ENCODE measurements at places on chromosomes 2 and 18. TPM values are rescaled to one million over a fixed set of nuclear protein-coding genes. Genes with fewer than 3 reads are reported as not detected.

SLC39A6 gene
- 31.5 TPM for total RNA-seq

- no peak overlapping the region for H3K4me3 ChIP-seq
- H3K36me3 ChIP-seq: no peaks in the 10 kb centered on the region
- H3K27ac ChIP-seq: no peak overlapping the region
- no peaks in the 10 kb centered on the region for H3K27me3 ChIP-seq
- DNase-seq: no peak
- peaks cover 5% of the 10 kb centered on the region for H3K4me1 ChIP-seq
Observed at GRCh38 chr2:172957734-172958133, 117.9 kb upstream of the MAP3K20 start.

GRCh38 chr2:186889101-186889879, 40.3 kb upstream of the ZSWIM2 start:
- no peak for DNase-seq
- no peak overlapping the region for H3K27ac ChIP-seq
- no peak overlapping the region for H3K4me3 ChIP-seq
- no peaks in the 10 kb centered on the region for H3K27me3 ChIP-seq

- no peak overlapping the region for H3K4me3 ChIP-seq
- H3K4me1 ChIP-seq: no peaks in the 10 kb centered on the region
- peaks cover 95% of the 10 kb centered on the region for H3K36me3 ChIP-seq
- H3K27me3 ChIP-seq: no peaks in the 10 kb centered on the region
Observed at GRCh38 chr2:189466656-189467055, 25.4 kb downstream of the WDR75 start.

DNA sequence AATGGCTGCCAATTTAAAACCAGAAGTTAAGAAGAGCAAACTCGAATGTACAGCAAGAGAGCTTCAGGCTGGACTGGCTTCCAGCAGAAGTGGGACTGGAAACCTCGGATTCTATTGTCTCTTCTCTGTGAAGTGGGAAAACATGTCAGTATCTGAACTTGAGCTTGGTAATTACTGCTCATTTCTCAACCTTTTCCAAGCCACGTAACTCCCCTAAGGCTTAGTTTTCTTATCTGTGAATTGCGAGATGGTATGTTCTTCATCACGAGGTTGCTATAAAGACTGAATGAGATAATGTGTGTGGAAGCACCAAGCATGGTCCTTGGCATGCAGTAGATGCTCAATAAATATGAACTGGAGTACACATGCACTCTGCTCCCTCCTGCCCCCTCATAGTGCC, 259.4 kb upstream of the SPRED2 start:
- H3K36me3 ChIP-seq: no peaks in the 10 kb centered on the region
- no peak for DNase-seq
- no peak overlapping the region for H3K4me3 ChIP-seq
- H3K27me3 ChIP-seq: no peaks in the 10 kb centered on the region
- H3K27ac ChIP-seq: no peak overlapping the region

DNA sequence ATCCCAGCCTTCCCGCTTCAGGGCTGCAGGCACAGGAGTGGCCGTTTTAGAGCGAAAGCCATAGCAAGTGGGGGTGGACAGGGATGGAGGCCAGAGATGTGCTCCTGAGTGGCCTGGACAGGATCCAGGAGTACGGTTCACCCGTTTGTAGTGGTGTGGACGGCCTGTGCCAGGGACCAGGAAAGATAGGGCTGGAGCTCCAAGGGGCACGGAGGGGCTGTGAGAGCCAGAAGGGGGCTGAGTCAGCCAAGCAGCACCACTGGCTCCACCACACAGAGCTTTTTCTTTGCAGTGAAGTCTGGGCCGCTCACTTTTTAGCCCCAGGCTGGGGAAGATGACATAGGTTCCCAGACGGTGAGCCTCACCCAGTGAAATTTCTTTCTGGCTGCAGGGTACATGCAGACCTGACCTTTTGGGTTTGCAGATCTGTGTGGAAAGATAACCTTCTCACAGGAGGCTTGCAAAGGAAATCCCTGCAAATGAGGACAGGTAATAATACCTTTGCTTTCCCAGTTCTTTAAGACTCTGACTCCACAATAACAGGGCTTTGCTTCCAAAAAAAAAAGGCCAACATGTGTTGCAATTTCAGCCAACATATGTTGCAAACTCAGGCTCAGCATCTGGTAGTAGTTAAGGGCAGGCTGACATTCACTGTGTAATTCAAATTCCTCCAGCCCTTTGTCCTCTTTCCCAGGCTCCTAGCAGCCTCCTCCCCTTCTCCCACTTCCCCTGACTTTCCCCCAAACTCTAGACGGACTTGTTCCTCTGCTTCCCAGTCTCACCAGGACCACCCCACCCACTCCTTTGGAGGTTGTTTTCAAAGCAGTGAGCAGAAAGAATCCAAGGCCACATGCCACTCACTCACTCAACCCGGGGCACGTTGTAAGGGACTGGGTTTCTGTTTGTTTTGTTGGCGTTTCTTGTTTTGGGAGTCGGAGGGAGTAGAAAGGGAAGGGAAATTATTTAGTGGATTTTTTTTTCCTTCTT, 20.3 kb upstream of the LAPTM4A start:
- no peak overlapping the region for H3K4me3 ChIP-seq
- H3K36me3 ChIP-seq: no peaks in the 10 kb centered on the region
- peak overlapping the region; percentile 43 for H3K27ac ChIP-seq
- no peak for DNase-seq

- no peak for DNase-seq
- no peaks in the 10 kb centered on the region for H3K27me3 ChIP-seq
- H3K4me1 ChIP-seq: no peaks in the 10 kb centered on the region
- no peak overlapping the region for H3K27ac ChIP-seq
- no peaks in the 10 kb centered on the region for H3K36me3 ChIP-seq
Observed at GRCh38 chr2:59383473-59383872, 1142.3 kb upstream of the FANCL start.

All from esophagus muscularis mucosa (tissue), 4 donors.